CD4-positive, alpha-beta T cell treated with Interleukin-12 subunit alpha and Interleukin-12 subunit beta, for 1 hour (primary cell): ENCODE measurements at places on chromosomes 2 and 18.
A peak's percentile ranks its signal among the peaks of the same experiment; 100 is the strongest.

DNA sequence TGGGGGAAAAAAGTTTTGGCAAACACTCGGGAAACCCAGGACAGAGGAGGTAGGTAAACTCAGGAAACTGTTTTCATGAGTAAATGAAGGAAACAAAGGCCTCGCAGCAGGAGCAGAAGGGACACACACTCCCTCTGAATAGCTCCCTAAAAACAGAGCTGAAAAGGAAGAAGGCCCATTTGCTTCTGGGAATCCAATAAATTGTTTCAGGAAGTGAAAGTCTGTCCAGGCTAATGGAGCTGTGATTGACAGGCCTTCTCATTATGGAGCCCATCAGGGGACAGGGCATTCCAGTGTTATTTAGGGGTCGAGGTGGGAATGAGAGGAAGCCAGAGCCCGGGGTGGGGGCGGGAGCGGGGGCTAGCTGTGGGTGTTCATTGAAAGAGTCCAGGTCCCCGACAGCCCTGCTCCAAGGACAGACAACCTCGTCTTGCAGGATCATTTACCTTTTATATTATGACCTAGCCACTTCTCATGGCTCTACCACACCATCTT, 81.2 kb downstream of the GBX2 start:
- DNase-seq = no peak

DNA sequence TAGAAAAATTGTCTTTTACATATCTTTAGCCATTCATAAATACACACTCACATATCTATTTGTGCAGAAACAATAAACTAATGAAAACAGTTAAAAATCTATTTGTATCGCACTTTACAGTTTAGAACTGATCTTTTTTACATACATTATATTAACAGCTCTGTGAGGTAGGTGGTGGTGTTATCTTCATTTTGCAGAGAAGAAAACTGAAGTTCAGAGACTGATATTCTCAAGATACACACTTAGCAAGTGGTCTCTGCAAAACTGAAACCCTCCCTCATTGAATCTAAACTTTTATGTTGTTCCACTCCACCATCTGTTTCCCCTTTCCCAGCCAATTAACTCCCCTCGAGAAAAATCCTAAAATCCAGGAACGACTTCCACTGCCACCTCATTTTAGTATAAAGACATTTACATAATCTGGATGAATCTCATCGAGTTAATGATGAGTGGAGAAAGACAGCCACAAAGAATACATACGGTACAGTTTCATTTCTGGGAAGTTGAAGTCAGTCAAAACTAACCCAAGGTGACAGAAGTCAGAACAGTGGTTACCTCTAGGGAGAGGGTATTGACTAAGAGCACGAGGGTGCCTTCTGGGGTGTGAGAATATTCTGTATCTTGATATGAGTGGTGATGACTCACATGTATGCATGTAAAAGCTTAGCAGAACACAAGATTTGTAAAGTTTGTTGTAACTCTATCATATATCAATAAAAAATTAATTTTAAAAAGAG, 524.2 kb upstream of the TCF4 start:
- DNase-seq = no peak

- no peak for DNase-seq
Measured at GRCh38 chr2:137879121-137879520, 85.2 kb upstream of the HNMT start.

DNA sequence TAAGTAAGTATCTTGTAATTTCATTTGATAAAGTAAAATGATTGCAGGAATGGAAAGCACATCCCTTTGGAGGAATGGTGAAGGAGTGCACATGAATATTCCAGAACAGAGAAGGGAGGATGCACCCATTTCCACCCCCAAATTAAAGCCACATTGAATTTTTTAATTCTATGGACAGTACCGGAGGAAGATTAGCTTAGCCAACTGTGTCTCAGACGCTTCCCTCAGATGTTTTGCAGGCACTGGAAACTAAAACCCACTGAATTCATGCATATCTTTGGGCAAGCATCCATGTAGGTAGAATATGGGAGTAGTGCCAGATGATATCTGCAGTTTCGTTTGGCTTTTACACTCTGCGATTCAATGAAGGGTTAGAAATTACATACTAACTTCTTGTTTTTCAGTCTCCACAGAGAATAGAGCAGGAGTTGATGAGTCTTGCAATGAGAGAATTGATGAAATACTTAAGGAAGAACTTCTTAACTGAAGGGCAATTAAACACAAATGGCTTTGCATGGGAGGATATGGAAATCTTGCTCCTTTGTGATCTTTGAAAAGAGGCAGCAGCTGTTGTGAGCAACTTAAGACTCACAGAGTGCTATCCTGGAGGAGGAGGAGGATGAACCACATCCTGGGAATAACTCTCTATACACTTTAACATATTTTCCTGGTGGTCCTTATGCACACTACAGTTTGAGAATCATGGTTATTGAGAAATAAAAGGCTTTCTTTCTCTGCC, 71.7 kb upstream of the MYO3B start:
- no peak for DNase-seq

GRCh38 chr2:3666613-3666975, 8.6 kb downstream of the ALLC start:
- no peak for DNase-seq

- DNase-seq = no peak
Measured at GRCh38 chr2:7984693-7985353, 697.0 kb upstream of the ID2 start.

GRCh38 chr2:168317282-168317681, 69.9 kb upstream of the STK39 start:
- DNase-seq = no peak

DNA sequence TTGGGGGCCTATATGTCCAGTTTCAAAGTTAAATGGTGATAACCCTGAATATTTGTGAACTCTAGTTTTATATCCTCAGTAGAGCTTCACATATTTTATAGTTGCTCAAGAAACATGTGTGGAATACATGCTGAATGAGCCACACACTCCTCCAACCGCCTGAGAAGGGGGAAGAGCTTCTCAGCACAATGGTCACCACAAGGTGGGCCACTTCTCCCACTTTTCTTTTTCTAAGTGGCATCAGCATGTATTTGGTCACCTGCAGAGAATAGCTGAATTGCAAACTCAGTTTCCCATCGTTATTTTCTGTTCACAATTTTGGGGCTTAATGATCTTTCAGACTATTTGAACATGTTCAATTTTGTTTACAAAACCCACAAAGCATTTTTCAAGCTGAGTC, 340.5 kb downstream of the PARD3B start:
- peak; percentile 12 for DNase-seq

DNA sequence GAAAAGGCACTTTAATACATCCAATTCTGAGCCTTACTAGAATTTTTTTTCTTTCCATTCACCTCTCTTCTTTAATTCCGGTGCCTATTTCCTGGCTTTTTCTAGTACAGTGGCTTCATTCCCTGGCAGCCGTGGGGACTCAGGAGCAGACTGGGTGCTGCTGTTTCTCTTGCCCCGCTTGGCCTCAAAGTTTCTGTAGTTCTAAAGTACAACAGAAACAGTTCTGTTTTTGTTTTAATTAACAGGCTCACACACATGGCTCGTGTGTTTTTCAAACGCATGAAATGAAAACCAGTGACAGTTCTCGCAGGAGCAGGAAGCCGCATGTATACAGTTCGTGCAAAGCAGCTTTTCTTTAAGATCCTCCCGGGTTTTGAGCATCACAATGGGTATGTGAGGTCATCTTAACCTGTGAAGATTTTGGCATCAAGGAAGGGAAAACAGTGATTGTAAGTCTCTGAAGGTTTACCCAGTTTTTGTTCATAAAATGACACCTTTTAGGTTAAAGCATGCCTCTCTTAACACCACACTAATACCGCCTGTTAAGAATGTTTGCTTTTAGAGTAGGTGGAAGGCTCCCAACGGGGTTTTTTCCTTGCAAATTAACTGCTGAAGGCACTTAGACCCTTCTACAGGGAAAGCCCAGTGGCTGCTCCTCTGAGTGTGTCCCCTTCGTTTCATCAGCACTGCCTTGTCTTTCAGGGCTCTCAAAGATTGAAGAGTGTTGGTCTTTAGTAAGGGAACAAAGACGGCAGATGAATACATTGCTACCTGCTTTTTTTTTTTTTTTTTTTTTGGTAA, 5.8 kb downstream of the FZD7 start:
- no peak for DNase-seq
